Calu3 (cell line): ENCODE measurements at places on chromosomes 12 and 14.

- DNase-seq: no peak
Measured at GRCh38 chr12:66048835-66049537, 81.6 kb downstream of the LLPH start.

- peak; percentile 72 for DNase-seq
Measured at GRCh38 chr14:102590667-102591099, 1.8 kb upstream of the RCOR1 start.

DNA sequence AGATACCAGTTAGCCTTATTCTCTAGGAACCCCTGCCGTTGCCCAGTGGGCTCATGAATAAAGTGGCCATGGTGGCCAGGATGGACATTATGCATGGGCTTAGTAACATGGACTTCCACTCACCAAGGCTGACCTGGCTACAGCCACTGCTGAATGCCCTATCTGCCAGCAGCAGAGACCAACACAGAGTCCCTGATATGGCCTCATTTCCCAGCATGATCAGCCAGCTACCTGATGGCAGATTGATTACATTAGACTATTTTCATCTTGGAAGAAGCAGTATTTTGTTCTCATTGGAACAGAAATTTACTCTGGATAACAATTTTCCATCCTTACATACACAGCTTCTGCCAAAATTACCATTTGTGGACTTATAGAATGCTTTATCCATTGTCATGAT is 16.2 kb upstream of the LPCAT3 start:
- no peak for DNase-seq

GRCh38 chr12:115215544-115215943 is 531.6 kb upstream of the TBX3 start:
- no peak for DNase-seq

DNA sequence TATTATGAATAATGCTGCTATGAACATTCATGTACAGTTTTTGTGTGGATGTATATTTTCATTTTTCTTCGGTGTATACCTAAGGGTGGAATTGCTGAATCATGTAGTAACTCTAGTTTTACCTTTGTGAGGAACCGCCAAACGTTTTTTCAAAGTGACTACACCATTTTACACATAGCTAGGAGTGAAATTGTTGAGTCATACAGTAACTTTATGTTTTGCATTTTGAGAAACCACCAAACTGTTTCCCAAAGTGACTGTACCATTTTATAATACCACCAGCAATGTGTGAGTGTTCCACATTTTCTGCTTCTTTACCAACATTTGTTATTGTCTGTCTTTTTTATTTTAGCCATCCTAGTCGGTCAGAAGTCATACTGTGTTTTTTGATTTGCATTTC is 3.1 kb upstream of the TPH2 start:
- no peak for DNase-seq

- DNase-seq: no peak
Measured at GRCh38 chr12:108825201-108825950, 32.0 kb downstream of the SSH1 start.

- DNase-seq: no peak
Measured at GRCh38 chr12:47774663-47775062, 1.6 kb downstream of the SLC48A1 start.

- DNase-seq: peak; percentile 76
Measured at GRCh38 chr14:50955373-50956043, 11.2 kb upstream of the PYGL start.

DNA sequence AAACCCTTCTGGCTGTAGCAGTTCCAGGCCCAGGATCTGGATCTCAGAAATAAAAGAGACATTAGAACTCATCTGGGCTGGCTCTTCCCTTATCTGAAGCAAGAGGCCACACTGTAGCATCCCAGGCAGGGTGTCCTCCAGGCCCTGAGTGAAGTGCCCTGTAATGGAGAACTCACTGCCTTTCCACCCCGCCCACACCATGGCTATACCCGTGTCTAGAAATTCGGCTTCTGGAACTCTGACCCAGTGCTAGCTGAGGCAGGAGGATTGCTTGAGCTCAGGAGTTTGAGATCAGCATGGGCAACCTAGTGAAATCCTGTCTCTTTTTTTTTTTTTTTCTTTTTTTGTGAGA is 23.5 kb upstream of the PLEKHG3 start:
- no peak for DNase-seq

GRCh38 chr12:24948420-24948756 is 513 bp downstream of the BCAT1 start:
- DNase-seq: no peak

GRCh38 chr12:1553987-1554982 is 40.1 kb downstream of the FBXL14 start:
- no peak for DNase-seq

DNA sequence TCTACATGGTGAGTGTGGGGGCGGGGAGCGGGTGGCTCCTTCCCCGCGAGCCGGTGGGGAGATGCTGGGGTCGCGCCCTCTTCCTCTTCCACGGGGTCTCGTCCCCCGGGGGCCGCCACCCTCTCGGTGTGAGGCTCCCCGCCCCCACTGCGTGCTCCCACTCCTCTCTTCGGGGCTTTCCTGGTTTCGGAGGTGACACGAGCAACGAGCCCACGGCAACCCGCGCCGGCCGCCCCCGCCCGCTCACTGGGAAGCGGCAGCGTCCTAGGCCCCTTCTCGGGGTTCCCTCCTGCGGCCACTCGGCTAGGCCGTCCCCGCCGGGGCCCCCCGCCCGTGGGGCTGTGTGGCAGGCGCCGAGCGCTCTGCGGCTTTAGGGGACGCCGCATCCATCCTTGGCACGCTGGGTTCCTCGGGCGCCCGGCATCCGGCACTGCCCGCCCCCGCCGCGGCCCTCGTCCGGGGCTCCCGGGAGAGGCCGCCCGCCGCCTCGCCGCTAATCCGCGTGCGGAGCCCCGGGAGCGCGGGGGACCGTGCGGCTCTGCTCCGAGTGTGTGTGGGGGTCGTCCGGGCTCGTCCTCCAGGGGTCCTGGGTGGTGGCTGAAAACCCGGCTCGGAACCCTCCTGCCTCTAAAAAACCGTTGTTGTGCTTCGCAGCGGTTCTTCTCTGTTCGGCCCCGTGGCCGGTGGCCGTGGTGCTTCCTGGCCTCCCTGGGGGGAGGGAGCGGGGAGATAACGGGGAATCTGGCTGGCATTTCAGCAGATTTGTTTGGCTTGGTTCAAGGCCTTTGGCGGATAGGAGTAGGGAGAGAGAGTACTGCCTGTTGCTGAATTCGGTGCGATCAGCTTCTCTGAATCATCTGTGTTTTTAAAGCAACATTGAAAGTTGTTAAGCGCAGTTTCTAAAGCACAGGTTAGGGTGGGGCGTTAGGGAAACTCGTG is 1.0 kb downstream of the PCNX1 start:
- DNase-seq: peak; percentile 49

DNA sequence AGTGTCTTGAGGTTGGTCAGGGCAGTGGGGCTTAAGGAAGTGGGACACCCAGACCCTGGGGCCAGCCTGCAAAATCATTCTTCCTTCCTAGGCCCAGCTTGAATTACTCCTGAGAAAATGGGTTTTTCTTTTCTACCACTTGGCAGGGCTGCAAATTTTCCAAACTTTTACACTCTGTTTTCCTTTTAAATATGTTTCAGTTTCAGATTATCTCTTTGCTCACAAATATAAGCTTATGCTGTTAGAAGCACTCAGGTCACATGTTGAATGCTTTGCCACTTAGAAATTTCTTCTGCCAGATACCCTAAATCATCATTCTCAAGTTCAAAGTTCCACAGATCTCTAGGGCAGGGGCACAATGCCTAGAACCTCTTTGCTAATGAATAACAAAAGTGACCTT is 2.9 kb upstream of the LGR5 start:
- no peak for DNase-seq

- DNase-seq: no peak
Measured at GRCh38 chr12:17975239-17975638, 114.8 kb downstream of the RERGL start.

- no peak for DNase-seq
Measured at GRCh38 chr12:49665384-49665783, 41.8 kb downstream of the FMNL3 start.

- DNase-seq: no peak
Measured at GRCh38 chr14:96102081-96102856, 63.1 kb downstream of the C14orf132 start.

GRCh38 chr12:16158050-16158449 is 119.4 kb downstream of the SLC15A5 start:
- DNase-seq: no peak

DNA sequence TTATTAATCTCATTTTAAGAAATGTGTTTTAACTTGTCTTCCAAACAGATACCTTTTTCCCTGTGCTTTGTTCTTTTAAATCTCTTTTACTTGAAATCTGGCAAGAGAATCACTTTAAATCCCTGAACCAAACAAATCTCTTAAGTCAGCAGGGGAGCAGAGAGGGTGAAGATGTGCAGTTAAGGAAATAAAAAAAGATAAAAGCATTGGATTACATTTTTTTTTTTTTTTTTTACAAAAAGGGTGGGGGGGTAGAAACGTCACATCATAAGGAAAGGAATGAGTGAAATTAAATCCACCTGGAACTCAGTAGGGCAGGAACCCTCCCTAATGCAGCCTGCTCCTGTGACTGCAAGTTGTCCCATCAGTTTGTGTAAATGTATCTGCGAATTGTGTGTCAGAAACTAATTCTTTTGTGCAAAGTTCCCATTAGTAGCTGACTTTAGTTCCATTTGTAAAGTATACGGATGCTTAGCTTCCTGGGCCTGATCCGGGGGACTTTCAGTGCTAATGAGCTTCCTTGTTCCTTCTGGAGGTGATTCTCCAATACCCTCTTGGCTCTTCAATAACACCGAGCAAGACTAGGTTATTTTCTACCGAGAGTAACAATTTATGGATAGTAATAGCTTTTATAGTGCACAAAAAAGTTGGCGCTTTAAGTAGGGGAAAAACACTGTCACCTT is 1.5 kb downstream of the TTC6 start:
- DNase-seq: no peak

DNA sequence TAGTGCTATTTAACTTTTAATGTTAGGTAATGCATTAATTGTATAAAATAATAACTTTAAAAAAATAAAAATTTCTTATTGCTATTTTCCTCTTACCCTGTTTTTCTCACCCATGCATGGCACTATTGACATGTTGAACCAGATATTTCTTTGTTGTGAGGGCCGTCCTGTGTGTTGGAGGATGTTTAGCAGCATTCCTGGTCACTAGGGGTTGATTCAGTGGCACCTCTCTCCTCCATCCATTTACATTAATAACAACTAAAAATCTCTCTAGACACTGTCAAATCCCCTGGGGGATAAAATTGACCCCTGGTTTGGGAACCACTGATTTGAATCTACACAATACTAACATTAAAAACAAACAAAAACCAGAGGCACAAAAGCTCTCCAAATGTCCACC is 147.5 kb upstream of the MIS18BP1 start:
- DNase-seq: no peak

DNA sequence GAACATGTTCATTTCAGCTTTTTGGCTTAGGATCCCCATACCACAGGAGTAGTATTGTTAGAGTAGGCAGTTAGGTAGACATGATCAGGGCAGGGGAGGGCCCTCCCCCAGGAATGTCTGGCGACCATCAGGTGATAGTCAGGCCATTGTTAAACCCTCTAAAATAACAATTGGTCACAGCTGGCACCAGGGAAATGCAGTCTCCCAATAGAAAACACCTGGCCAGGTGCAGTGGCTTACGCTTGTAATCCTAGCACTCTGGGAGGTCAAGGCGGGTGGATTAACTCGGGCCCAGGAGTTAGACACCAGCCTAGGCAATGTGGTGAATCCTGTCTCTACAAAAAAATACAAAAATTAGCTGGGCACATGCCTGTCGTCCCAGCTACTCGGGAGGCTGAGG is 187.1 kb downstream of the MON2 start:
- DNase-seq: no peak

DNA sequence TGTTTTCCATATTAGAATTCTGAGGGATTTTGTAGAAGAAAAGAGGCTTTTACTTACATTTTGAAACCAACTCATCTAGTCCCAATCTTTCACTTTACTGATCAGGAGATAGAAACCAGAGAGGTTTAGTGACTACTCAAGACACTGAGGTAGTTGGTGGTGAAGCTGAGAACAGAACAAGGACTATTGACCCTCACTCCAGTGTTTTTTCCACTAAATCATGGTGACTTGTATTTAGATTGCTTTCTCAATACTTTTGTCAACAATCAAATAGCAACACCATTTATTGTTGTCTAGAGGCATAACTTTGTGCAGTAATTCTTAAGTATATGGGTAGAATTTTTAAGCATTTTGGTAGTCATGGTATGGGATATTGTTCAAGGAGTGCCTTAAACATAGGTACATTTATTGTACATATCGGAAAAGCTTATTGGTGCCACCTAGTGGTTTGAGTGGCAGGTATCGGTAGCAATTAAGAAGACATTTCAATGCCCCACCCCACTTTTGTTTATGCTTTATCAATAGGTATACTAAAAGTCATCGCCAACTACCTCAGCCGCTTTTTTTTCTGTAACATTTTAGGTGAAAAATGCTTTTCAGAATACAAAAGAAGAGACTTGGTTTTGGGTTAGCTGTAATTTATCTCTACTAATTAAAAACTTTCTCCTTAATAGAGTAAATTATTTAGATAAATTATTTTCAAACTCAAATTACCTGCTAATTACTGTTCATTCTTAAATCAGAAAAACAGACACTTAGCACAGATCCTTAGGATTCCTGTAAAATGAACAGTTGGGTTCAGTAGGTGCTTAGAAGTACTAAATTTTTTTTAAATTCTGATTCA is 47.3 kb upstream of the PAWR start:
- DNase-seq: peak; percentile 67
